ENCODE measurements at places on chromosomes 12 and 14.

- DNase-seq = peak; percentile 62
These were observed 91.1 kb upstream of the FUT8 start for GRCh38 chr14:65321370-65321875.

GRCh38 chr12:69425417-69425816 is 44.8 kb upstream of the FRS2 start:
- peak; percentile 28 for DNase-seq

DNA sequence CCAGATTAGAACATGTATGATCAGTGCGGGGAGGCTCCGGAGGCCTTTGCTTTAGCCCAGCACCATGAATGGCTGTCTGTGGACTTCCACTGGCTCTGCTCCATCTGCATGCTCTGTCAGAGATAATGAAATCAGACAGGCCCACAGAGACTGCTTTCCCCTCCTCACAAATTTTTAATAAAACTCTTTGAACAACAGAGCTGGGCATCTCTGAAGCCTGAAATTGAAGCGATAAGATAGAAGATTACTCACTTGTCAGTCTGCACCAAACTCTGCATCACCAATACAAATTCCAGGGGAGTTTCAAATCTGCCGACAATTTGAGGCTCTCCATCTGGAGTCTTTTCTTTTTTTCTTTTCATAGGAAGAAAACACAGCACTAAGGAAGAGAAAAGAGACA is 110.0 kb downstream of the DYRK2 start:
- DNase-seq = no peak

- DNase-seq = no peak
These were observed 164.3 kb upstream of the NOS1 start for GRCh38 chr12:117525766-117526165.

DNA sequence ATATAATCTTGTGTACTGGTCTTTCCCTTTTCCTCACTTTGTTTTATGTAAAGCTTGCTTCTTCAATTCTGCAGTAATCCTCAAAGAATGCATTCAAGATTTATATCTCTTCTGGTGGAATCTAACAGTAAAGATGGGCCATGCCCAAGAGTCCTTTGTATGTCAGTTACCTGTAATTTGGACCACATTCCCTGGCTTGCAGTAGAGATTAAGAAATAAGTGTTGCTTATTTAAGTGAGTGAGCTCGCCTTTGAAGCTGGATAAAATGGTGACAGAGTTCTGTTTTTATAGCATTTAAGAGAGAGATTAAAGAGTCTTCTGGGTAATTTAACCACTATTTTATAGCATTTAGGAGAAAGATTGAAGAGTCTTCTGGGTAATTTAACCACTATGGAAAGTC is 262.1 kb upstream of the ATP2B1 start:
- DNase-seq = no peak
